ENCODE measurements at places on chromosomes 12 and 14.

- no peak for DNase-seq
Observed at GRCh38 chr14:59281609-59282377, 93.3 kb downstream of the DAAM1 start.

- DNase-seq, result no peak
Observed at GRCh38 chr14:99508896-99509629, 27.9 kb downstream of the CCNK start.

DNA sequence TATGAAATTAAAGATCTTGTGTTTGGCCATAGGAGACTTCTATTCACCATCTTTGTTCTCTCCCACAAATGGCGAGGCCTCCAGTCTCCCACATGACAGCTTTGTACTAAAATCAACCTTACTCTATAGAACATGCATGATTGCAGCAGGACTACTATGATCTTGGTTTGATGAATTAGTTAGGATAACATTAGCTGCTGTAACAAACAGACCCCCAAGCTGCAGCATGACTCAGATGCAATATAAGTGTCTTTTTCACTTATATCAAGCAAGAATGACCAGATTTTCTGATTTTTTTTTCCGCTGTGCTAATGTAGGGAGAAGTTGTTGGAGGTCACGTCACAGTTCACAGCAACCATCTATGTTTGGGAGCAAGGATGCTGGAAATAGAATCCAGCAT, 10.8 kb upstream of the OAS3 start:
- no peak for DNase-seq

- DNase-seq, result no peak
Observed at GRCh38 chr12:46468160-46468559, 95.6 kb upstream of the SLC38A2 start.

DNA sequence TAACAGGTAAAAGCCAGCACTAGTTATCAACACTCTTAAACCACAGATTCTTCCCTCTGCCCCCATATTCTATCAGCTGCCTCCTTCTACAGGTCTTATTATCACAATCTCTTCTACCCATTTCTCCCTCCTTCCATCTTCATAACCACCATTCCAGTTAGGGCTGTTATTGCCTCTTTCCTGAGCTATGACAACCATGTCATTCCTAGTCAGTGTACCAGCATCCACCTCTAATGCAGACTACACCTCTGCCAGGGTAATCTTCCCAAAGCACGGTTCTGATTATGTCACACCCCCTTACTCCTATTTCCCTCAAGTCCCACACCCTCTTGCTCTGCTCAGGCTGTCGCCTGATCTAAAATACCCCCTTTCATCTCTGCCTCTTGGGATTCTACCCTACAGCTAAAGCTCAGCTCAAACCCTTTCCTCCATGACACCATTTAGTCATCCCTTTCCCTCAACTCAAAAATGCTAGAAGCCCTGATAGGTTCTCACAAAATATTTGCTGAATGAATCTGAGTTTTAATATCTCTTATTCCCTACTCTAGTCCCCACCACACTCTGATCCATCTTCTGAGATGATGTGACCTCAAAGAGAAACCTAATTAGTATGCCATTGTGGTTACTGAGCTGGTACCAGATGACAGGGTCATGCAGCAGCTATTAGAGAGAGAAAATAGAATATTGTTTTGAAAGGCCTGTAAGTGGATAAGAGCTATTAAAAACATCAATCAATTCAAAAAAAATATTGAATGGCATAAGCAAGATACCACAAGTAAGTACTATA, 11.7 kb downstream of the RACGAP1 start:
- no peak for DNase-seq

DNA sequence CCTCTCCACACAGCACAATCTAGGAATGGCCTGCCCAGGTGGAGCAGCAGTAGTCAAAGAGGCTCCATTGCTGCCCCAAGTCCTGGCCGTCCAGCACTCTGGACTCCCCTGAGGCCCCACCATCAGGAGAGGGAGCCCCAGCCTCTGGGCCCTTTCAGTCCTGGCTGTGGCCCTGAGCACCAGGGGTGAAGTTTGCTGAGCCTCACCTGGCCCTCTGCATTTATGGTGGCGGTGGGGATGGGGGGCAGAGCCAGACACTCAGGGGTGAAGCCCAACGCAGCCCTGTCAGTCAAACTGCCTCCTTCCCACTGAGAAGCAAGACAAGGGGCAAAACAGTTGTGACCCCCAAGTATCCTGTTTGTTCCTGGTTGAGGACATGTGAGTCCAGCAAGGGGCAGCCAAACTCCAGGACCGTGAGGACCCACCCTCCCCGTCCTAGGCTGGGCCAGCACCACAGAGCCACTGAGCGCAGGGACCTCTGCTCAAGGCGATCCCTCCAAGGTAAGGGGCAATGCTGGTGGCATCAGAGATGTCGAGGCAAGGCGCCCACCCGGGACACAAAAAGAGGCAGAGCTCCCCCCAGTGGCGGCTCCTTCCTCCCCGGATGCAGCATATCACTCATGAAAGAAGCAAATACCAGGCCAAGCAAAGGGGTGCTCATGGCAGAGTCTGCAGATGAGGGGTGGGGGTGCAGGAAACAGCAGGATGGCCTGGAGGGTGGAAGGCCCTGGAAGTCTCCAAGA, 4.8 kb upstream of the AMN start:
- DNase-seq, result no peak

DNA sequence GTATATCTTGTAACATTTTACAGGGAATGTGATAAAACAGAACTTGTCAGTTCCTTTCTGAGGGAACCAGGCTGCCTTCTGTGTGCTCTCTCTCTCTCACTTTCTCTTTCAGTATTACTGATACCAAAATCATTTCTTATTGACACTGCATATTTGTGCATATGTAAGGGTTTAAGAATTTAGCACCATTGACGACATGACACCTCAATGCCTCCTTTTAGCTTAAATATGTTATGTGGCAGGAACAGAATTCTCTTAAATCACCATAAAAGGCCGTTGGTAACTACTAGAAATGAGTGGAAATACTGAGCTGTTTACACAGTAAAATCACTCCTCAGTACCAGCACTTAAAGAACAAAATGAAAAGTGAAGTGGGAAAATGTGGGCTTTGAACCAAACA, 457.7 kb upstream of the SYT1 start:
- peak; percentile 66 for DNase-seq

GRCh38 chr14:29351996-29352705, 575.5 kb downstream of the PRKD1 start:
- no peak for DNase-seq

- DNase-seq, result no peak
Observed at GRCh38 chr14:49106741-49107667, 479.2 kb downstream of the RPS29 start.

DNA sequence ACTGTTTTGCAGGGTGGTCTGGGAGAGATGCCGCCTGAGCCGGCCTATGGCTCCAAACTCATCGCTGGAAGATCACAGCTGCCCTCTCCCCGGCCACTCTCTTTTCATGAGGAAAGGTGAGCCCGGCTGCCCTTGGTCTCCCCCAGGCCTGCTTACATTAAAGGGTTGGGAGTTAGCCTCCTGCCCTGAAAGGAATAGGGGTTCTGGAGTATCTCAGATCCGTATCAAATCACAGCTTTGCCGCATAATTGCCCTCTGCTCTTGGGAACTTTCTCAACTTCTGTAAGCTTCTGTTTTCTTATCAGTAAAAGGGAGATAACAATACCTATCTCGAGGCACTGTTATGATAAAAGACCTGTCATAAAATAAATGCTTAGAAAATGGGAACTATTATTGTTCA, 17.6 kb downstream of the PHLDA1 start:
- DNase-seq, result no peak

DNA sequence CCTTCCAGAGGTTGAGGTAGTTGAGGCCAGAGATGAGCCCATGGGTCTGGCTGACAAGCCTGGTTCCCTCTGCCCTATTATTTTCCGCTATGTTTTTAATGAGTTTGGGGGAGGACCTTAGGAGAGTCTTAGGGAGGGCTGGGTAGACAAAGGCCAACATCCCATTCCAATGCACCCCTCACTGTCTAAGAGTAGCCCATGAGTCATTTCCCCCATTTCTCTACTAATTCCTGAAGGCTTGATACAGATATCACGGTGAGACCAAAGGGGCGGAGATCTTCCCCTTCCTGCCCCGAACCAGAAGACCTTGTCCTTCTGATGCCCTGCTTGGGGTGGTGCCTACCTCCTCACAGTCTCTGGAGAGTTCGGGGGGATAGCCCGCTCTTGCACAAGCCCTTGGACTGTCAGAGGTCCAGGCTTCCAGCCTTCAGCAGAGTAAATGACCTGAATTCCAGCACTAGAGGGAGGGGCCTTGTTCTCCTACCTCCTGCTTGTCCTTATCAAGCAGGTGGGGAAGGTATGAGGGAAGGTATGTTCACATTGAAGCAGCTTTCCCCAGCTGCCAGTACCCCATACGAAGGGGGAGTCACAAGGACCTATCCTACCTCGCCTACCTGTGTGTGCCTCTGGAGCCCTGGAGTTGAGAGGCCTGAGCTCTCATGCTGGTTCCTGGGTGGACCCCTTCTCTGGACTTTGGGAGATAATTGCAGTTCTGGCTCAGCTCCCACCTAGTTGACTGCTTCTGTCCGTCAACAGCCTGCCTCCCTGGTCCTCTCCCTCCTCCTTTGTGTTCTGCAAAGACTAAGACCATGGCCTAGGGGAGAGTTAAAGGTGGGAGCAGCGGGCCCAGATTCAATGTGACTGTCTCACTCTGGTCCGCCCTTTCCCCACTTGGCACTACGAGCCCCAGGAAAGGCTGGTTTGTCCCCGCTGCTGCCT, 3.7 kb downstream of the PSMB11 start:
- DNase-seq, result no peak

DNA sequence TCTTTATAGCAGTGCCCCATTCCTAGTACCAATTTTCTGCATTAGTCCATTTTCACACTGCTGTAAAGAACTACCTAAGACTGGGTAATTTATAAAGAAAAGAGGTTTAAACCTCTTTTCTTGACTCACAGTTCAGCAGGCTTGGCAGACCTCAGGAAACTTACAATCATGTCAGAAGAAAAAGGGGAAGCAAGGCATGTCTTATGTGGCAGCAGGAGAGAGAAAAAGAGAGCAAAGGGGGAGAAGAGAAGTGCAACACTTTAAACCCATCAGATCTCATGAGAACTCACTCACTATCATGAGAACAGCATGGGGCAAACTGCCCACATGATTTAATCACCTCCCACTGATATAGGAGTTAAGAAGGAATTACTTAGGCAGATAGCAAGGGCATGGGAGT, 101.6 kb upstream of the PLEKHG7 start:
- no peak for DNase-seq

- DNase-seq, result no peak
Observed at GRCh38 chr14:93067088-93067487, 48.6 kb downstream of the ITPK1 start.

GRCh38 chr14:29310757-29311156, 544.2 kb downstream of the FOXG1 start:
- no peak for DNase-seq

DNA sequence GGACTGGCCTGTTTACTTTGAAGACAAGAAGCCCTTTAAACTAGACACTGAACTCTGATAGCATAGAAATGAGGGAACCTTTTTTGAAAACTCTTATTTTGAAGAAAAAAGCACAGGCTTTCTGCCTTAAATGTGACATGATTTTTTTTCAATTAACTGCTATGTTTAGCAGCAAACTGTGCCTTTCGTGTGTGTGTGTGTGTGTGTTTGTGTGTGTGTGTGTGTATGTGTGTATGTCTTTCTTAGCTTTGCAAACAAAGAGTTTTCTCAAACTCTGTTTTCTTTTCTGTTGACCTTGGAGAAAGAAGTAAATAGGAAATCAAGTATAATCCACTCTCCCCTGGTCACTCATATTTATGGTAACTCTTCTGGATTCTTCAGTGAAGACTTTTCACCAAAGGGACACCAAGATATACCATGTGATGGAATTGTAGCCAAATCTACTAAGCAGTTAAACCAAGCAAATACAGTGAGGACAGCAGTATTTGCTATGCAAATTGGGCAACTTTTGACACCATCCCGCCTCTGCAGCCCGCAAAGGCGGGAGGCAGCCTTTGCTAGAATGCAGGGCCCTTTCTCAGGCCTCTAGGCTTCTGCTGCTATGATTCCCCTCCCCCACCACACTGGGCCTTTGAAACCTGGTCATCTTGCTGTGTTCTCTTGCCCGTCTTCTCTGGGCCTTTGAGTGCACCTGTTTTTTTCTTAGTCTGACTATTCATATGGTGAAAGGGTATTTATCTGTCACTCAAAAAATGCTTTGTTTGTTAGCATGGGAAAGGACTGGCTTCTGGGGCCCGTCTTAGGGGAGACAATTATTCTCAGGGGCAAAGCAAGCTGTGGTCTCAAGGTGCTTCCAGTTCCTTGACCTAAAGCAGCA, 107.9 kb downstream of the MYRFL start:
- DNase-seq, result no peak

DNA sequence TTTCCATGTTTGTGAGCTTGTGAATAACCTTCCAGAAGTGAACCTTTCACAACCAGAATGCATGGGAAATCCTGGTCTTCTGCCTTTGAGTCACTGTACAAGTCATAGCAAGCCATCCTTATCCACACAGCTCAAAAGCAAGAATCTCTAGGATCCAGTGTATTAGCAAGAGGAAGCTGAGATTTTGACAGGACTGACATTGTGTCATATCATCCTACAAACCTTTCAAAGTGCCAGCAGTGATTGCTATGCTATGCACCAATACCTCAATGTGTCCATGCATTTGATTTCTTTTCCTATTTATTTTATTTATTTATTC, 13.5 kb upstream of the NRDE2 start:
- DNase-seq, result no peak

DNA sequence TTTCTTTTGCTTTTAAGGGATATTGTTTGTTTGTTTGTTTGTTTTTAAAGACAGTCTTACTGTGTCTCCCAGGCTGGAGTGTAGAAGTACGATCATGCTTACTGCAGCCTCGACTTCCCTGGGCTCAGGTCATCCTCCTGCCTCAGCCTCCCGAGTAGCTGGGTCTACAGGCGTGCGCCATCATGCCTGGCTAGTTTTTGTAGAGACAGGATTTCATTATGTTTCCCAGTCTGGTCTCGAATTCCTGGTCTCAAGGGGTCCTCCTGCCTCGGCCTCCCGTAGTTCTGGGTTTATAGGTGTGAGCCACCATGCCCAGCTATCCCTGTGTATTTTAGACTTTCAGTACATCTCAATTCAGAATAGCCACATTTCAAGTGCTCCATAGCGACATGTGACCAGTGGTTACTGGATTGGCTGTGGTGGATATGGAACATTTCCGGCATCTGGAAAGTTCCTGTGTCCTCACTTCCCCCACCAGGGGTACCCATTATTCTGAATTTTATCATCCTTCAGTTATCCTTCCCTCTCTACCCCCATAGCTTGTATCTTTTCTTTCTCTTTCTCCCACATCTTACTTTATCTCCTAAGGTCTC, 61.1 kb downstream of the HRK start:
- no peak for DNase-seq

DNA sequence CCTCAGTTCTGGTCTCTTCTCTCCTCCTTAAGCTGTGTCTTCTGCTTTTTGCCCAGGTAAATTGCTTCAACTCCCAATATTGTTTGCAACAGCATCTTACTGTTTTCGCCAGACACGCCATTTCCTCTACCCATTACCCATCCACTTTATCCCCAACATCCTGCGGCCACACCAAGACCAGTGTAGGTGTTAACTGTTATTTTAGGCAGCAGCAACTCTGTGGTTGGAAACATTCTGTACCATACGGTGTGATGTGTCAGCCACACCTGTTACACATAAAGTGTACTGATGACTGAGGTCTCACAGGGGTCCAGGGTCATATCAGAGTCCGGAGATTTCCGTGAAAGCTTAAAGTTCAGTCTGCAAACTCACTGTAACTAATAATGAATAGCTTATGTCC, 21.8 kb upstream of the KLRD1 start:
- no peak for DNase-seq

All from SHP77 treated with DMSO at 0.1 percent for 48 hours (cell line).